ENCODE measurements at places on chromosomes 12 and 14. TPM values are rescaled to one million over a fixed set of nuclear protein-coding genes. Genes with fewer than 3 reads are reported as not detected.
A peak's percentile ranks its signal among the peaks of the same experiment; 100 is the strongest.

- DNase-seq = no peak
- no peak overlapping the region for H3K27ac ChIP-seq
- H3K36me3 ChIP-seq = peaks cover 5% of the 10 kb centered on the region
- H3K4me3 ChIP-seq = no peak overlapping the region
Measured at GRCh38 chr12:97177481-97177880, 270.4 kb downstream of the NEDD1 start.

The KRT72 gene
- total RNA-seq = 0.11 TPM

The KRT83 gene
- total RNA-seq = not detected

DNA sequence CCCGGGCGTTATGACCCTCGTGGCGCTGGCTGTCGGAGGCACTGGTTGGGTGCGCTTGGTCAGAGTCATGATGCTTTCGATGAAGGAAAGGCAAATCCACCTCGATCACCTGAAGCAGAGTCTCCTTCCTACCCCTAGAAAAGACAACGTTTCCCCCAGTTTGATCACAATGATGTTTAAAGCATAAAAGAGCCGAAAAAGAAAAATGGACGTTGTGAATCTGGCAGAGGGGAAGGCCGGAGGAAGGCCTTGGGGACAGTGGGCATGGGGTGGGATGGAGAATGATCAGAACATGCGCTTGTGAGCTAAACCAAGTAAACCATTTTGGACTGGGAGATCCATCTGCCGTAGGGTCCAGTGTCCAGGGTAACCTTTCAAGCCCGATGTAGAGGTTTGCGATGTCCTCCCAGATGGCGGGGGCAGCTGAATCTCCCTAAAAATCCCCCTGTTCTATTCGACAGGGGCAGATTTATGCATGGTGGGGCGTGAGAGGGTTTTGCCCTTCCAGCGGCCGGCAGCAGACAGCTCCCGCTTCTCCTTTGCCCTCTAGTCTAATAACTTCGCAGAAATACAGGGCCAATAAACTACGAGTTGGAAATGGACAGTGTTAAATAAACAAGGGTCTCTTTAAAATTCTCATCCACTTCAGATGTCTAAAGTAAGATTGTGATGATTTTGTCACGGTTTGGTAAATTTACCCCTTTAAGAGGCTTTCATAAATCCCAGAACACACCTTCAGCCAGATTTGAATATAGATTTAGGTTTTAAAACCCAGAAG lies 2.3 kb upstream of the OTX2 start:
- H3K4me1 ChIP-seq = peaks cover 70% of the 10 kb centered on the region
- H3K27ac ChIP-seq = no peak overlapping the region
- DNase-seq = no peak

The KIF26A gene
- total RNA-seq = 53.4 TPM

The ITGA7 gene
- 96.2 TPM for total RNA-seq

DNA sequence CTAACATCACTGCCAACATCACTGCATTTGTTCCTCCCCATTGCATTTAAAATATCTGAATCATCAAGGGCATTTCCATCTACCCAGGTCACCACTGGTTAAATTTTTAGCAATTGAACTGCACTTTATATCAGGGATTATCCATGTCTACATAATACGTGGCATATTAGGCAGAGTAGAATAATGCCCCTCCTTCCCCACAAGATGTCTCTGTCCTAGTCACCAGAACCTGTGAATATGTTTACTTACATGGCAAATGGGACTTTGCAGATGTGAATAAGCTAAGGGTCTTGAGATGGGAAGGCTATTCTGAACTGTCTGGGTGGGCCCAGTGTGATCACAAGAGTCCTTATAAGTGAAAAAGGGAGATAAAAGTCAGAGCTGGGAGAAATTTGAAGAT lies 181.7 kb upstream of the ARID2 start:
- no peaks in the 10 kb centered on the region for H3K27me3 ChIP-seq
- no peaks in the 10 kb centered on the region for H3K36me3 ChIP-seq
- H3K27ac ChIP-seq = no peak overlapping the region
- no peak overlapping the region for H3K4me3 ChIP-seq

- no peak overlapping the region for H3K4me3 ChIP-seq
- DNase-seq = no peak
- H3K27ac ChIP-seq = no peak overlapping the region
- peaks cover 8% of the 10 kb centered on the region for H3K27me3 ChIP-seq
- H3K36me3 ChIP-seq = no peaks in the 10 kb centered on the region
- H3K4me1 ChIP-seq = peaks cover 48% of the 10 kb centered on the region
Measured at GRCh38 chr14:61564618-61565091, 130.7 kb upstream of the HIF1A start.

DNA sequence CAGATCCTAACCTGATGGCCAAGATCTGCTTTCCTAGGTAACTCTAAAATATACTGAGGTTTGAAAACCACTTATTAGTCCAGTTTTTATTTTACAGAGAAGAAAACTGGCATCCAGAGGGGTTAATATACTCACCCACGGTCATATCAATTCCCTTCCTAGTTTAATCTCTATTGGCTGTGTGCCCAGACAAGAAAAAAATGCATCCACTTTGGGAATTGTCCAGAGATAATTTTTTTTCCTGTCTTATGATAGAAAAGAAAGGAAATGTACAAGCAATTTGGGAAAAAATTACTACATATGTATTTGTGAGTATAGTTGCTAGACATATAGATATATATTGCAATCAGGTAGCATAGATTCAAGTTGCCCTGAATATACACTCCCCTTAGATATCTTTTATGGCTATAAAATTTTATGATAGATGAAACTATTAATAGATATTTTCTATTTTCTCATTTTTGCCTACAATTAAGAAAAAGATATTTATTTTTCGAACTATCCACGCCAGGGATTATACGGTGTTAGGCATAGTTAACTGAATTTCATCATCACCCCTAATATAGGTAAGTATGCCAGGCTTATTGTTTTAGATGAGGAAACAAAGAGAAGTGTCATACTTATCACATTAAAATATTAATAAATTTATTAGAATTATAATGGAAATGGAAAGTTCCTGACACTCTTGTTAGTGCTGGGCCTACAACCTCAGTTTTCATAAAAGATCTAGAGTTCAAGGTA lies 100.5 kb upstream of the SLC38A2 start:
- peak overlapping the region; percentile 73 for H3K27ac ChIP-seq
- DNase-seq = no peak
- no peaks in the 10 kb centered on the region for H3K27me3 ChIP-seq
- no peak overlapping the region for H3K4me3 ChIP-seq

- DNase-seq = no peak
- H3K36me3 ChIP-seq = peaks cover 5% of the 10 kb centered on the region
- no peak overlapping the region for H3K27ac ChIP-seq
- H3K27me3 ChIP-seq = peaks cover 31% of the 10 kb centered on the region
- H3K4me3 ChIP-seq = no peak overlapping the region
Measured at GRCh38 chr14:62778852-62779251, 266.4 kb downstream of the KCNH5 start.

DNA sequence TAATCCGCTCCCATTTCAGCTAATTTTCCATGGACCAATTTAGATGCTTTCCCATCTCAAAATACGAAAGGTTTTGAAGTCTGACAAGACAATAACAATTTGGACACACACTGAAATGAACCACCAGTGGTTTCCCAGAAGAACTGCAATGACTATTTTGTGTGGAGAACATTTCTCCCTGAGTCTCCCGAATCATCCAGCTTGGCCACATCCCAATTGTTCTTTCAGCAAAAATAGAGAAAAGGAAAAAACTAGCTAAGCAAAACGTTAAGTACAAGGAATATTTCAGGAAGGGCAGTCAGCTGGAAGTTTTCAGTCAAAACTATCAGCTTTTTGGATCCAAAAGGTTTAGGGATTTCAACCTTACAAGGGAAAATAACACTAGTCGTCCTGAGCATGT lies 390.6 kb downstream of the KCNH5 start:
- H3K4me1 ChIP-seq = peaks cover 48% of the 10 kb centered on the region
- H3K27me3 ChIP-seq = peaks cover 10% of the 10 kb centered on the region
- no peak for DNase-seq
- H3K27ac ChIP-seq = no peak overlapping the region
- H3K36me3 ChIP-seq = peaks cover 10% of the 10 kb centered on the region

The AKAP5 gene
- 2.8 TPM for total RNA-seq

DNA sequence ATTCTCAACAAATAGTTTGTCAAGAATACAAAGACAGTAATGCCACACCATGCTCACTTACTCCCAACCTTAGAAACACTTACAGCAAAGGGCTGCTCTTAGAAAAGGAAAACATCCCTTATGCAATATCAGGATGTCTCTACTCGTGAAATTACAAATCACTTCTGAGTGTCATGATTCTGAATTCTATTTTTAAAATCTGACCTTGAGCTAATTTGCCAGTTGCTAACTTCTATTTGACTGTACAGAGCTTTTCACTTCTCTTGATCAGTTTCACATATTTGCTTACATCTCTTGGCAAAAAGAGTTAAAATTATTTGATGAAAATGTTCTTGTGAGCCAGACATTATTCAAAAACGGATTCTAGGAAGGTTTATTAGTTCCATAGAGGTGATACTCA lies 136.7 kb upstream of the SLC35F4 start:
- H3K4me3 ChIP-seq = no peak overlapping the region
- no peaks in the 10 kb centered on the region for H3K4me1 ChIP-seq
- H3K27ac ChIP-seq = no peak overlapping the region
- no peak for DNase-seq
- no peaks in the 10 kb centered on the region for H3K27me3 ChIP-seq

The SLC39A5 gene
- 0.62 TPM for total RNA-seq

DNA sequence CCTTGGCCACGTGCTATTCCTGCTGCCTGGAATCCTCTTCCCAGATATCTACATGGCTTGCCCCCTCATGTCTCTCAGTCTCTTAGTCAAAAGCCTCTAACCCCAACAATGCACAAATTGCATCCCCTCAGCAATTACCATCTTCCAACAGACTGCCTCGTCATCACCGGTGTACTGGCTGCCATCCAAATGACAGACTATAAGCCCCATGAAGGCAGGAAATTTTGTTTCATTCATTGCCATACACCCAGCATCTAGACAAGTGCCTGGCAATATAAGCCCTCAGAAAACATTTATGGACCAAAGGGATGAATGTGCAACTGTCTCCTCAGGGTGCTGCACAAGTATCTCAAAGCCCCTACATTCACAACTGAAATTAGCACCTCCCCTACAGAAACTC lies 5.8 kb downstream of the GLT8D2 start:
- no peak for DNase-seq
- H3K4me1 ChIP-seq = peaks cover 4% of the 10 kb centered on the region
- no peaks in the 10 kb centered on the region for H3K36me3 ChIP-seq

DNA sequence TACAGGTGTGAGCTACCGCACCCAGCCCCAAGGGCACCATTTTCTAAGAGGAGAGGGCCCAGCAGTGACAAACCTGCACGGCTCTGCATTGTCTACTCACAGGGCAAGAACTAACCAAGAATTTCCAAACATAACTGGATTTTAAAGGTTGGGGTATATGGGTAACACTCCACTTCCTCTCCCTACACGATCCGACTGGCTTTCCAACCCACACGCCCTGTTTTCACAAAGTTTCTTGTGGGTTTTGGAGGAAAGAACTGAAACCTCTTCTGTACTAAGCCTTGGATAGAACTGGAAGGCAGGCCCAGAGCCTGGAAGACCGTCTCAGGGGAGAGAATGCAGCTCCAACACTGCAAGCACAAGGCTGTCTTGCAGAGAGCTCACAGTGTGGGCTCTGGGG lies 24.9 kb downstream of the SNRNP35 start:
- no peaks in the 10 kb centered on the region for H3K27me3 ChIP-seq
- no peak for DNase-seq
- no peaks in the 10 kb centered on the region for H3K36me3 ChIP-seq
- H3K4me3 ChIP-seq = no peak overlapping the region
- H3K27ac ChIP-seq = no peak overlapping the region

GRCh38 chr14:35375558-35376025 lies 29.0 kb downstream of the NFKBIA start:
- 0 out of 2 replicates have a peak overlapping the region, but pooled peaks have one; percentile 23 for H3K27ac ChIP-seq
- H3K27me3 ChIP-seq = peaks cover 4% of the 10 kb centered on the region
- H3K4me3 ChIP-seq = no peak overlapping the region
- no peaks in the 10 kb centered on the region for H3K4me1 ChIP-seq

GRCh38 chr12:28253161-28253641 lies 62.9 kb downstream of the CCDC91 start:
- H3K4me1 ChIP-seq = peaks cover 15% of the 10 kb centered on the region
- no peak for DNase-seq
- H3K36me3 ChIP-seq = no peaks in the 10 kb centered on the region
- no peak overlapping the region for H3K27ac ChIP-seq
- no peak overlapping the region for H3K4me3 ChIP-seq
- H3K27me3 ChIP-seq = no peaks in the 10 kb centered on the region

DNA sequence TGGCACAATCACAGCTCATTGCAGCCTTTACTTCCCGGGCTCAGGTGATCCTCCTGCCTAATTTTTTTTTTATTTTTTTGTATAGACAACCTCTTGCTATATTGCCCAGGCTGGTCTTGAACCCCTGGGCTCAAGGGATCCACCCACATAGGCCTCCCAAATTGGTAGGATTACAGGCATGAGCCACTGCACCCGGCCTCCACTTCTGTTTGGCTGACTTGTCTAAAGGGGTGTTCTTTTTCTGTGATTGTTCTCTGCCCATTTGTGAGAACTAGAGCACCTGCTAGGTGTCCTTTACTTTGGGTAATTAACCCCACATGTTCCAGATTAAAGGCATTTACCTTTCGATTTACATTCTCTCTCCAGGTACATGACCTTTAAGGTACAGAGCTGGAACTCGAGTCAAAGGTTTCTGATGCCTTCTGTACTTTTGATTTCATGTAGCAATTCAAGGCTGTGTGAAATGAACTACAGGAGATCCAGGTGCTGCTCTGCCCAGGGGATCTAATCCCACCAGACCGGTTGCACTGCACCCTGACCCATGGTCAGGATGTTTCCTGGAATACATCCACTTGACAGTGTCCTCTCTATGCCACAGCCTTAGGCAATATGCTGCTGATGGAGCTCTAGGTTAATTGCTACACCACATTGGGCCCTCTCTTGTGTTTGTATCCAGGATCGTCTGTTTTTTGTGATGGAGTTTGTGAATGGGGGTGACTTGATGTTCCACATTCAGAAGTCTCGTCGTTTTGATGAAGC lies 163.6 kb downstream of the PRKCH start:
- H3K4me3 ChIP-seq = no peak overlapping the region
- no peak overlapping the region for H3K27ac ChIP-seq
- peaks cover 21% of the 10 kb centered on the region for H3K4me1 ChIP-seq
- no peaks in the 10 kb centered on the region for H3K27me3 ChIP-seq
- DNase-seq = no peak
- no peaks in the 10 kb centered on the region for H3K36me3 ChIP-seq

The SLC7A8 gene
- total RNA-seq = 200 TPM

DNA sequence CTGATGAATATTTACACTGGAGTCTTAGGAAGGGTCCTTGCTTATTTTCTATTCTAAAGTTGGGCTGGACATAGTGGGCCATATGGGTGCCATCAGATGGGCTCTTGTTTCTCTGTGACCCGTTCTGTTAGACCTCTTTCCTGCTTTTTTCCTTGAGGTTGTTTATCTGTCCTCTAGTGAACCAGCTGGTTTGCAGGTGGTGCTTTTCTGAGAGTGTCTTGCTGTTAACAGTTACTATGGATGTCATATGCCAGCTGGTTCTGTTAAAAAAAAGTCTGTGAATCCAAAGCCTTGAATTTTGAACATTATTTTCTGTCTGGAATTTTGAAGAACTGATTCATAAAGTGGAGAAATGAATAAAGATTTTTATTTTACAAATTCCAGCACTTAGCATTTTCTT lies 29.2 kb downstream of the ZC3H14 start:
- H3K36me3 ChIP-seq = peaks cover 62% of the 10 kb centered on the region
- no peaks in the 10 kb centered on the region for H3K4me1 ChIP-seq
- no peak for DNase-seq
- H3K27me3 ChIP-seq = no peaks in the 10 kb centered on the region

Measured in WTC11 (cell line).